ENCODE measurements at places on chromosomes 13 and 19. TPM values are rescaled to one million over a fixed set of nuclear protein-coding genes. Genes with fewer than 3 reads are reported as not detected.

Gene SPACA4
- not detected for total RNA-seq

Gene ACTN4
- 193 TPM for total RNA-seq

Gene ALG11
- total RNA-seq = 25.3 TPM

Gene FNDC3A
- total RNA-seq = 51.3 TPM

Gene ZNF534
- not detected for total RNA-seq

Gene SLC25A42
- total RNA-seq = 6.7 TPM

Gene ZNF83
- 22.4 TPM for total RNA-seq

- H3K27ac ChIP-seq = no peak overlapping the region
- DNase-seq = peak; percentile 84
- peaks cover 49% of the 10 kb centered on the region for H3K36me3 ChIP-seq
- no peak overlapping the region for H3K4me3 ChIP-seq
- no peaks in the 10 kb centered on the region for H3K27me3 ChIP-seq
- H3K4me1 ChIP-seq = peaks cover 24% of the 10 kb centered on the region
Measured at GRCh38 chr13:29543230-29544215, 52.0 kb downstream of the SLC7A1 start.

DNA sequence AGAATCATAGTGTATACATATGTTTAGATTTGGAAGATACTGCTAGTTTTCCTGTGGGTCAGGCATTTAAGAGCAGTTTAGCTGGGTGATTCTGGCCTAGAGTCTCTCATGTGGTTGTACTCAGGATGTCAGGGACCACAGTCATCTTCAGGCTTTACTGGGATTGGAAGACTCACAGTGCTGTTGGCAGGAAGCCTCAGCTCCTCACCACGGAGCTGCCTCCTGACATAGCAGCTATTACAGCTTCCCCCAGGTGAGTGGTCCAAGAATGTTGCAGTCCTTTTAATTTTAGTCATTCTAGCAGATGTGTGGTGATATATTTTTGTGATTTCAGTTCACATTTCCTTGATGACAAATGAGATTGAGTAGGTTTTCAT, 16.9 kb upstream of the GPR18 start:
- no peaks in the 10 kb centered on the region for H3K27me3 ChIP-seq
- DNase-seq = peak; percentile 62
- peaks cover 4% of the 10 kb centered on the region for H3K4me1 ChIP-seq
- H3K4me3 ChIP-seq = no peak overlapping the region

DNA sequence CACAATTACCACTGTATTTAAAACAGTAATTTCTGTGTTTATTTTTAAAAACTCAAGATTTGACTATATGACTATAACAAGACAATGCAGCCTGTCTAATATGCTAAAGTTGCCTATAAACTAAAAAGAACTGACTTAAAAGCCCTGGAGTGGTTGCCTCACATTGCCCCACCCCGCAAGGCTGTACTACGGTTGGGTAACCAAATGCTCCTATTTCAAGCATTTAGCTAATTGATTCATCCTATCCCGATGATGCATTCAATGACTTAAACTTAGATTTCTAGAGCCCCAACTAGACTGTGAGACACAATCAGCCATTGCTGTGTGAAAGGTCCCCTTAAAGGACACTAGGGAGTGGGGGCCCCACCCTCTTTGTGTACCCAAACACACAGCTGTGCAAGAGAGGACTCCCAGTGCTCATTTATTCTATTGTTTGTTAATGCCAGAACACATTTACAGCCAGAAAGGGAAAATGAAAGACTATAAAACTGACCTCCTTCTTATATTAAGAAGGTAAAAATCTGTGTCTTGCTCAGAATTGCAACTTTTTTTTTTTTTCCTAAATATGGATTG, 66.9 kb downstream of the MIPEP start:
- H3K36me3 ChIP-seq = no peaks in the 10 kb centered on the region
- DNase-seq = no peak
- no peaks in the 10 kb centered on the region for H3K4me1 ChIP-seq
- H3K27me3 ChIP-seq = no peaks in the 10 kb centered on the region
- no peak overlapping the region for H3K4me3 ChIP-seq

DNA sequence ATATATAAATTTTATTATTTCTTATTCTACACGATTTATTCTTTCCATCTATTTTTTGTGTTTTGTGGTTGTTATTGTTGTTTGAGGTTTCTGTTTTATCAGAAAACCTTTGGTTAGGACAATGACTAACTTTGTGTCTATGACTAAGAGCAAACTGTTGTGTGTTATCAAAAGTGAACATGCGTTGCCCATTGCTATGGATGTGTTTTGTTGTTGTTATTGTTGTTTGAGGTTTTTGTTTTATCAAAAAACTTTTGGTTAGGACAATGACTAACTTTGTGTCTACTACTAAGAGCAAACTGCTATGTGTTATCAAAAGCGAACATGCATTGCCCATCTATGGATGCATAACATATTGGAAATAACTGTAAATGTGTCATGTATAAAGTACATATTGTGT, 692.3 kb downstream of the SLITRK1 start:
- H3K27me3 ChIP-seq = no peaks in the 10 kb centered on the region
- H3K4me3 ChIP-seq = no peak overlapping the region
- H3K27ac ChIP-seq = no peak overlapping the region
- H3K4me1 ChIP-seq = no peaks in the 10 kb centered on the region

DNA sequence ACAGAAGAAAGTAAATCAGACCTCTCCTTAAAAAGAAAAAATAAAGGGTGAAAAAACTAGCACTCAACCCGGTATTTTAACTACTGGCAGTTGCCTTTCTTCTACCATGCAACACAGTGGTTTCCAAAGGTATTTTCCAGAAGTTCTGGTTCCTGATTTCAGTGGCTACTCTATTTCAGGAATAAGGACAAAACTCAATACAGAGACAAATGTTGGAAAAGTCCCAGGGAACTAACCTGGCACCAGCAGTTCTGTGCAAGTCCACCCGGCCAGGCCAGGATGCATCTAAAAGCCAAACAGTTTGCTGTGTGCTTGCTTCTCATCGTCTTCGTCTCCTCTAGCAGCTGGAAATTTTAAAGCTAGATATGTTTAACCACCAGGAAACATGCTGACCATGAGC, 52.5 kb downstream of the FOXO1 start:
- no peak overlapping the region for H3K27ac ChIP-seq
- H3K27me3 ChIP-seq = no peaks in the 10 kb centered on the region
- no peak overlapping the region for H3K4me3 ChIP-seq
- no peaks in the 10 kb centered on the region for H3K4me1 ChIP-seq
- H3K36me3 ChIP-seq = no peaks in the 10 kb centered on the region

GRCh38 chr13:45224176-45224575, 23.3 kb upstream of the KCTD4 start:
- DNase-seq = no peak
- no peaks in the 10 kb centered on the region for H3K36me3 ChIP-seq
- H3K27me3 ChIP-seq = no peaks in the 10 kb centered on the region
- peaks cover 24% of the 10 kb centered on the region for H3K4me1 ChIP-seq
- no peak overlapping the region for H3K4me3 ChIP-seq

DNA sequence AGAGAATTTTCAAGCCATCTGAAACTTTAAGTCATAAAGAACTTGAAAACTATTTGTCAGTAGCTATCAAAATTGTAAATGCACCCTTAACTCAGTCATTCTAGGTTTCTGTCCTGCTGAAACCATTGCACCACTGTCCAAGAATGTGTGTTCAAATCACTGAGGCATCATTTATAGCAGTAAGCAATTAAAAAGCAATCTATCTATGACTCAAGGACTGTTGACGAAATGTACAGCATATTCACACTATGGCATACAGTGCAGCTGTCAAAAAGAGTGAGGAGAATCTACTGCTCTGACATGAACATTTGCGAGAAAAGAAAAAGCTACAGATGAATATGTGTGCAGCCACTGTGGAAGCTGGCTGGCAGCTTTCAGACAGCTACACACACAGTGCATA, 71.2 kb downstream of the ING1 start:
- no peaks in the 10 kb centered on the region for H3K4me1 ChIP-seq
- H3K4me3 ChIP-seq = no peak overlapping the region
- peaks cover 42% of the 10 kb centered on the region for H3K27me3 ChIP-seq
- DNase-seq = no peak
- H3K36me3 ChIP-seq = no peaks in the 10 kb centered on the region

DNA sequence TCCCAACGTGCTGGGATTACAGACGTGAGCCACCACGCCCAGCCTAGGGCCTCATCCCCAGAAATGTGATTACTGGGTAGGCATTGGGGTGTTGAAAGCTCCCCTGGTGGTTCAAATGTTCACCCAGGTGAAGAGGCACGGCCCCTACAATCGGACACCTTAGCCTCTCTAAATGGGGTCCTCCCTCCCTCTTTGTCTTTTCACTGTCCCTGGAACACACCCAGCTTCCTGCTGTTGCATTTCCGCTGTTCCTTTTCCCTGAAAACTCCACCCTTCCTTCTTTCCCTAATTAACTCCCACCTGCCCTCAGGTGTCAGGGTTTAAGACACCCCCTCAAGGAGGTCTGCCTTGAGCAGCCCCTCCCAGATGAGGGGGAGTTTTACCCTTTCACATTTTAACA, 3.6 kb upstream of the PRODH2 start:
- DNase-seq = no peak
- H3K4me1 ChIP-seq = no peaks in the 10 kb centered on the region
- H3K4me3 ChIP-seq = no peak overlapping the region
- no peak overlapping the region for H3K27ac ChIP-seq

GRCh38 chr13:72823724-72824123, 41.8 kb downstream of the PIBF1 start:
- H3K27ac ChIP-seq = no peak overlapping the region
- no peak overlapping the region for H3K4me3 ChIP-seq

- DNase-seq = no peak
- no peaks in the 10 kb centered on the region for H3K27me3 ChIP-seq
- no peaks in the 10 kb centered on the region for H3K36me3 ChIP-seq
- H3K4me3 ChIP-seq = no peak overlapping the region
- no peak overlapping the region for H3K27ac ChIP-seq
Measured at GRCh38 chr13:40680659-40681323, 14.3 kb upstream of the FOXO1 start.

- no peaks in the 10 kb centered on the region for H3K27me3 ChIP-seq
- no peak overlapping the region for H3K4me3 ChIP-seq
- H3K36me3 ChIP-seq = peaks cover 79% of the 10 kb centered on the region
- peaks cover 15% of the 10 kb centered on the region for H3K4me1 ChIP-seq
- no peak overlapping the region for H3K27ac ChIP-seq
Measured at GRCh38 chr19:12953799-12954611, 3.0 kb downstream of the GADD45GIP1 start.

DNA sequence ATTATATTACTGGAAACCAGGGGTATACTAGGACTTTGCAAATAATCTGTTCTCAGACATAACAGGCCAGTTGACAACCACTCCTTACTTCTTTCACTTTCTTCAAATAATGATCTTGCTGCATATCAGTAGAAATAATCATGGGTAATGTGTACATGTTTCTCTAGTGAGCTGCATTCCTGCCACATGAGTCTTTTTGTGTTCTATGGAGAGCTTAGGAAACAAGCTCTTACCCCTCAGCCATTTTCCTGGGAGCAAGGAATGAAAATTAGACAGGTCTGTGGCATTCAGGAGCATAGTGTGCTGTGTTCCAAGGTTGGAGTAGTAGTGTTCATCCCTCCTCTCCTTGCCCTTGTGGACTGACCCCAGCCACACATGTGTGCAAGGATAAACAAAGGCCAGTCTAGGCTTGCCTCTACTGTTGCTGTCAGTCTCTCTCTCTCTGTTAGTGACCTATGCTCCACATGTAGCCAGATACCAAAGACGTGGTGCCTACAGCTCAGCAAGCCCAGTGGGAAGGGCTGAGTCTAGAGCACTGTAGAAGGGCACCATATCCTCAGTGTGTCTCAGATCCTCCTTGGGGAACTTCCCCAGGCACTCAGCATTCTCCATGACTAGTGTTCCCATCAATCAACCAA, 11.5 kb upstream of the OXGR1 start:
- H3K27ac ChIP-seq = peak overlapping the region; percentile 82
- peaks cover 34% of the 10 kb centered on the region for H3K4me1 ChIP-seq
- no peak overlapping the region for H3K4me3 ChIP-seq
- peak; percentile 64 for DNase-seq
- H3K27me3 ChIP-seq = no peaks in the 10 kb centered on the region
